ENCODE measurements at places on chromosomes 12 and 14.

DNA sequence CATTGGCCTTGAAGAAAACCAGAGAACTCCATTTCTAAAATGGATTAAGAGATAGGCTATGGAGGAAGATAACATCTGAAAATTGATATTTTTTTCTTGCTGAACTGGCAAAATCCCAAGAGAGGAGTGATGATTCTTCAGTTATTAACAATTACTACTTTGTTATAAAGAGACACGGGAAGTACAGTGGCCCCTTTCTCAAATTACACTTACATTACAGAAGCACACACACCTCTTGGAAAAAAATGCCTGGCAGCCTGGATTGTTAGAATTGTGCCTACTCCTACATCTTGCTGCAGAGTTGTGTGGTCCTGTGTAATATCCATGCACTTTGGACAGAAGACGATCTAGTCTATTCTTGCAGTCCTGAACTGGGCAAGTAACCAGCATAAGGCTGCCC lies 71.7 kb downstream of the TGFB3 start:
- DNase-seq: no peak

DNA sequence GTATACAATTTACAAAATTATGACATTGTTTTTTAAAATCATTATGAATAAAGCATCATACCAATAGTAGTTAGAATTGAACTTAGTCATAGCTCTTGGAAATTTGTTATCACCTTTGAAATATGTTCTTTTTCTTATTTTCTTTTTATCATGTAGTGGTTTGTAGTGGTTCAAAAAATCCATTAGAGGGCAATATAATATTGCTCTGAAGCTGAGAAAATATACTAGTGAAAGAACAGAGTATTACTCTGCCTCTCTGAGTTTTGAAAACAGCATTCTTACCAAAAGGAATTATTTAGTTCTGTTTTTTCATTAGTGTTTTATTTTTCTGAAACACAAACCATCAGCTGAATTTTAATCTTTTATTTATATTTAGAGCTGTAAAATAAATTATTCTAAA lies 76.2 kb downstream of the PDZRN4 start:
- no peak for DNase-seq

DNA sequence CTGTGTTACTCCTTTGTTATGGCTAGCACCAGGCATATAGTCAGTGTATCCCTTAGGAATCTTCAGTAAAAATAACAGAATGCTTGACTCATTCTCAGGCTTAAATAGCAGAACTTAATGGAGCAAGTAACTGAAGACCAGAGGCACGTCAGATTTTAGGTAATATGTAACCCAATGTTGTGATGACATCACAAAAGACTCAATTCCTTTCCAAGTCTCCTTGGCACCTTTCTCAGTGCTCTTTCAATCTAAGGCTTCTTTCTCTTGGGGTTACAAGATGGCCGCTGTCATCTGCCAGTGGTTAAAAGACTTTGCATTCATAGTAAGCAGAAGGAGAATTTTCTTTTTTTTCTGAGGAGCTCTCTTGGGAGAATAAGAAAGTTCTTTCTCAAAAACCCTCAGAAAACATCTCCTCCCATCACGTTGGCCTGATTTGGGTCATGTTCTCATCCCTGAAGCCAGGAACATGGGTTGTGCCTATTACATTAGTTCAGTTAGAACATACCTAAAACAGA lies 33.4 kb upstream of the DCN start:
- DNase-seq: no peak

GRCh38 chr14:92426237-92426636 lies 87.3 kb upstream of the RIN3 start:
- no peak for DNase-seq

DNA sequence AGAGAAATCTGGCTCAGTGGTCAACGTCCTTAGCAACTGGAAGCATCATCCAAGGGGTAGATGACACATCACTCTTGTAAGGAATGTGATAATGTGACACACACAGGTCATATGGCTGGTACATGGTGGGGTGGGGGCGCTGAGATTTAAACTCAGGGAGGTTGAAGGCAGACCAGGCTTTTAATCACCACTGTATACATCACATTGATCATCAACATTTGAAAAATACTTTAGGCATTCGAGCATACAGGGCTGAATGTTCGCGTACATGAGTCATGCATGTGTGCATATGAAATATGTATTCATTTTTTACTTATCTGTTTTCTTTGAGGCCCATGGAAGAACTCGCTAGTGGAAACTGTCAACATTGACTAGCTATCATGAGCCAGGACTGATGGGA lies 976.4 kb downstream of the VRK1 start:
- no peak for DNase-seq

DNA sequence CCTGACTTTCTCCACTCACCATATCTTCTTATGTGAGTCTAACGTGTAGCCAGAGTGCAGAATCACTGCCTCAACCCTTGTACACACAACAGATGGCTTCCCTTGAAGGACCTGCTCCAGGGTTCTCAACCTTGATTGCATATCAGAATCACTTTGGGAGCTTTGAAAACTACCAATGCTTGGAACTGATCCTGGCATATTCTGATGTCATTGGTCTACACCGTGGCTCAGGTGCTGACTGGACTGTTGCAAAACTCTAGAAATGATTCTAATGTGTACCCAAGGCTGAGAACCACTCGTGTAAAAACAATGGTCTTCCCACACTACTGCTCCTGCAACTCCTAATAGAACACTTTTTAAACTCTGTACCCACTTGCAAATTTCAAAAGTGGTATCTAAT lies 18.5 kb downstream of the TMEM132D start:
- no peak for DNase-seq

Measured in stimulated activated CD4-positive, alpha-beta T cell treated with anti-CD3 and anti-CD28 coated beads, TNF-alpha, amount 100 ng/mL, for 4 hours (primary cell).